ENCODE measurements at places on chromosomes 2 and 18.
A peak's percentile ranks its signal among the peaks of the same experiment; 100 is the strongest.

- DNase-seq: no peak
Observed at GRCh38 chr2:25692143-25692542, 18.8 kb upstream of the DTNB start.

GRCh38 chr2:236712304-236712703, 142.7 kb downstream of the ACKR3 start:
- DNase-seq: no peak

- DNase-seq: no peak
Observed at GRCh38 chr2:37563375-37564015, 107.9 kb downstream of the CDC42EP3 start.

DNA sequence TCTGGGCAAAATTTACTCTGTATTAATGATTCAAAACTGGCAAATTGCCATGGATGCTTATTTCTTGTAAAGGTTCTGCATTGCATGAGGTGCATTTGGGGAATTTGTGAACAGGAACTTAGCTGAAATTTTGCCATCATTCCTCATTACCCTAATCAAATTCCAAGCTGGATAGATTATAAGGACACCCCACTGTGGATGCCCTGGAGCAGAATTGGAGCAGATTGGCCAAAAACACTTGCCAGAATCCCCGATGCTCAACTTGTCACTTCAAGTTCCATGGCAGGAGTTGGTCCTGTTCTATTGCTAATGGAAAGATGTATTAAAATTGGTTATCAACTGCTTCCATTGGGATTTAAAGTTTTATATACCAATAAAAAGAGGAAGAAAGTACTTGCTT, 237.9 kb downstream of the CCDC102B start:
- DNase-seq: no peak

GRCh38 chr2:99662761-99663341, 173.0 kb upstream of the REV1 start:
- no peak for DNase-seq

- no peak for DNase-seq
Observed at GRCh38 chr2:44952143-44952805, 10.8 kb downstream of the SIX3 start.

- DNase-seq: peak; percentile 71
Observed at GRCh38 chr2:238107525-238108422, 7.6 kb downstream of the ESPNL start.

DNA sequence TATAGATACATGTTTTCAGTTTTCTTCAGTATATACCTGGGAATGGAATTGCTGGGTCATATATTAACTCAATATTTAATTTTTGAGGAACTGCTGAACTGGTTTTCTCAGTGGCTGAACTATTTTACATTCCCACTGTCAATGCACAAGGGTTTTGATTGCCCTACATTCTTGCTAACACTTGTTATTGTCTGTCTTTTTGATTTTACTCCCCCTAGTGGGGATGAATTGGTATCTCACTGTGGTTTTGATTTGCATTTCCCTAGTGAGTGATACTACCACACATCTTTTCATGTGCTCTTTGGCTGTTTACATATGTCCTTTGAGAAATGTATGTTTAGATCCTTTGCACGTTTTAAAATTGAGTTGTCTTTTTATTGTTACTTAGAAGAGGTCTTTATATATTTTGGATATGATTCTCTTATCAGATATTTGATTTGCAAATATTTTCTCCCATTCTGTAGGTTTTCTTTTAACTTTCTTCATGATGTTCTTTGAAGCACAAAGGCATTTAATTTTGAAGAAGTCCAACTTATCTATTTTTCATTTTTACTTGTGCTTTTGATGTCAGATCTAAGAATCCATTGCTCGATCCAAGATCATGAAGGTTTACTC, 36.2 kb downstream of the ASB1 start:
- DNase-seq: no peak

DNA sequence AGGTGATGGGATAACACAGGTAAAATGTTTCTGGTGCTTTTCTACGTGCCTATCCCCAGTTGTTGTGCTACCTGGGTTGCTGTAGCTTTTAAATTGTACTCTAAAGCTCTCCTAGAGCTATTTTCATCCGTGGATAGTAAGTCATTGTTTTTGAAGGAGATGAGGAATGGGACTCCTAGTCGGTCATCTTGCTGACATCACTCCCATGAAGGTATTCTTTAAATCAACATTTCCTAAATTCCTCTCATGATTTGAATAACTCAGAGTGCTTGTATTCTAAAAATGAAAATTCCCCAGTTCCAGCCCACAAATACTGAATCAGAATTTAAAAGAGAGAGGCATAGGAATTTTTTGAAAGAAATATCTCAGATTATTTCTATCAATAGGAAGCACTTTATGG, 44.3 kb downstream of the CCDC148 start:
- no peak for DNase-seq

- DNase-seq: no peak
Observed at GRCh38 chr2:72425996-72426395, 278.3 kb upstream of the CYP26B1 start.

- DNase-seq: no peak
Observed at GRCh38 chr2:72718876-72719275, 107.0 kb downstream of the EXOC6B start.

- no peak for DNase-seq
Observed at GRCh38 chr18:58756148-58756547, 84.9 kb downstream of the MALT1 start.

- DNase-seq: no peak
Observed at GRCh38 chr2:234100686-234101085, 50.2 kb downstream of the SPP2 start.

GRCh38 chr2:152425765-152426727, 91.1 kb downstream of the FMNL2 start:
- no peak for DNase-seq

GRCh38 chr2:195648787-195649186, 8.2 kb upstream of the SLC39A10 start:
- no peak for DNase-seq

DNA sequence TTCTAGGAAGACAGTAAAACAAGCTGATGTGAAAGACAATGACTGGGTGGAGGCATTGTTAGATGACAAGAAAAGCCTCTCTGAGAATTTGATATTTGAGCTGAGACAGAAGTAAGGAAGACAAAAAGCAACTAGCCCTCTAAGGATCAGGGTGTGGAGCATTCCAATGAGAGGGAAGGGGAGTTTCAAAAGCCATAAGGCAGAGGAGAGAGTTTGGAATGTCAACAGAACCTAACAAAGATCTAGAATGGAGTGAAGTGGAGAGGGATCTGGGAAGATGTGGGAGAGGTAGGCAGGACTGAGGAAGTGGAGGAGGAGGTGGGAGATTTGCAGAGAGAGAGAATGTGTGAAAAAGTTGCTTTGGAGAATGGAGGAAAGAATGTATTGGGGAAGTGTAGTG, 17.3 kb upstream of the ASXL2 start:
- no peak for DNase-seq

GRCh38 chr2:172062402-172063004, 22.8 kb upstream of the DLX1 start:
- DNase-seq: no peak

DNA sequence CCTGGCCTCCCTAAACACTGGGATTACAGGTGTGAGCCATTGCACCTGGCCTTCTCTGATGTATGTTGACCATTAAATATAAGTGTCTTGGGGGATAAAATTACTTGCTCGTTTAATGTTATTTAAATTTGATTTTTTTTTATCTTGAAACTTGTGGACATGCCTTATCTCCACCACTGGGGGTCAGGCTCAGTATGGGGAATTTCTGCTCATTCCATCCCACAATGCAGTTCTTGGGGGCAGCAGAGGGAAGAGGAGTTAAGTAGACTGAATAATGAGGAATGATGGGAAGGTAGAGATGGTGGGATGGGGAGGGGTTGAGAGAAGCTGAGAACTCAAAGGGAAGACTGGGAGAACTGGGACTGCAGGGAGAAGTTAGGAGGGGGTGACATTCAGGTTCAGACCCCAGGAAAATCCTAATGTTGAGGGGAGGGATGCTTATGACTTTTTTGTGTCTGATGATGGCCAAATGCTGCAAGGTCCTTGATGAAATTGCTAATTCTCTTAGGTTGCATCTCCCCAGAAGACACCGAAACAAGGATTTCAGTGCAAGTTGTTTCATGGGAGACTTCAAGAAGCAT, 174.2 kb downstream of the MIB1 start:
- DNase-seq: no peak

GRCh38 chr2:67848551-67849285, 214.1 kb downstream of the C1D start:
- DNase-seq: no peak

- DNase-seq: no peak
Observed at GRCh38 chr2:187453078-187453641, 5.1 kb upstream of the CALCRL start.

- no peak for DNase-seq
Observed at GRCh38 chr2:118492335-118492734, 355.1 kb downstream of the EN1 start.

Measured in mucosa of descending colon (tissue), 3 donors.